Fibroblast of skin of left biceps (primary cell): ENCODE measurements at places on chromosomes 12 and 14.

DNA sequence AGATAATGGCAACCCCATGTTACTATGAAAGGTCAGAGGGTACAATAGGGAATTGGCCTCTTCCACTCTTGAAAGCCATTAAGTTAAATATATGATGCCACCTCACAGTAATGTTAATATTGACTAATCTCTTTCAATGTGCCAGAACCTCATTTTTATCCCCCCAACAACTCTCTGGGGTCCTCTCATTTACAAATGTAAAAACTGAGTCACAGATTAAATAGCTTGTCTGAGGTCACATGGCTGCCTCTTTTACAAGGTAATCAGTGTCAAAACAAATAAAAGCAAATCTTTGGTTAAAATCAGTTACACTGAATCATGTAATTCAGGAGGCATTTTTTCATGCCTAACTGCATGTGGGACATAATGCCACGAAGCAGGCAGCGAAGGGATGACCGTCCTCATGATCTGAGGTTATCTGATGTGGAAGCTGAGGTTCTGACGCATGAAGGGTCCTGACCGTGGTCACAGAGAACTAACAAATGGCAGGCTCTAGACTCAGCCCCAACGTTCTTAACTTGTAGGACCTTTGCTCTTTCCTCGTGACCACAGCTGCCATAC lies 78.5 kb downstream of the PTPN21 start:
- DNase-seq = no peak

- no peak for DNase-seq
These were observed 170.9 kb downstream of the PPM1H start for GRCh38 chr12:62763861-62764645.

DNA sequence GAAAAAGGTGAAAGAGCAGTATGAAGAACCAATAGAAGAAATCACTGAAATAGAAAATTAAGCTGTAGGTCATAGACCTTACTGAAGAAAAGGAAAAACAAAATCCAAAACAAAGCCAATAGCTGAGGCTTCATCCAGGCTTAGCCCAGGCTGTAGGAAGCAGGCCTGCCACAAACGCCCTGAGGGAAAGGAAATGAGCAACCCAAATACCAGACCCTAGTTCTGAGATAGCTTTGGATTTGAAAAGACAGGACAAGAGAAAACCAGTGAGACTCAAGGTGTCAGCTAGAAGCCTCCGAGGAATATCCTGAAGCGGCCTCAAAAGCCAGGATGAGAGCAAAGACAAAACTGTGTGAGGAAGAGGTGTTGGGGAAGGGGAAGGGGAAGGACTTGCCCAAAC lies 79.2 kb downstream of the FERMT2 start:
- no peak for DNase-seq

GRCh38 chr14:56142314-56142713 lies 24.1 kb downstream of the PELI2 start:
- no peak for DNase-seq

DNA sequence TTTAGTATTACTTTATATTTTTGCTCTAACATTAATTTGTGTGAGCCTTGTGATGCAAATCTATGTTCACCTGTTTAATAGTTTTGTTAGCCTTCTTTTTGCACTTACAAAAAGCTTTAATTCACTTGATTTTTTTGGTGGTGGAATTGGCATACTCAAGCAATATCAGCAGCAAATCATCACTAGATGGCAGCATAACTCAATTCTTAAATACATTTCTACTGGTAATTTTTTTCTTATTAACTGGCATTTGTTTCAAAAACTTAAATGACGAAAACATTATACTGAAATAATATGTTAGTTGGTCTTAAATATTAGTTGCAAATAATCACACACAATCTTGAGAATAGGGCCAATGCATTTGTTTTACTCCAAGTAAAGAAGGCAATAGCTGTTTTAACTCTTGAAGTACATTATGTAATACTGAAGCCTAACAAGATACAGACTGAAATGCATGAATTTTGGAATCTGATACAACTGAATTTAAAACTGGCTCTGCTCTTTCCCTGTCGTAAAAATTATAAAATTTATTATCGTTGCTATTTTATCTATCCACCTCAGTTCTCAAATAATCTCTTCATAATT lies 151.5 kb downstream of the ATXN7L3B start:
- peak; percentile 13 for DNase-seq

- no peak for DNase-seq
These were observed 11.6 kb upstream of the CCDC85C start for GRCh38 chr14:99615497-99616157.

DNA sequence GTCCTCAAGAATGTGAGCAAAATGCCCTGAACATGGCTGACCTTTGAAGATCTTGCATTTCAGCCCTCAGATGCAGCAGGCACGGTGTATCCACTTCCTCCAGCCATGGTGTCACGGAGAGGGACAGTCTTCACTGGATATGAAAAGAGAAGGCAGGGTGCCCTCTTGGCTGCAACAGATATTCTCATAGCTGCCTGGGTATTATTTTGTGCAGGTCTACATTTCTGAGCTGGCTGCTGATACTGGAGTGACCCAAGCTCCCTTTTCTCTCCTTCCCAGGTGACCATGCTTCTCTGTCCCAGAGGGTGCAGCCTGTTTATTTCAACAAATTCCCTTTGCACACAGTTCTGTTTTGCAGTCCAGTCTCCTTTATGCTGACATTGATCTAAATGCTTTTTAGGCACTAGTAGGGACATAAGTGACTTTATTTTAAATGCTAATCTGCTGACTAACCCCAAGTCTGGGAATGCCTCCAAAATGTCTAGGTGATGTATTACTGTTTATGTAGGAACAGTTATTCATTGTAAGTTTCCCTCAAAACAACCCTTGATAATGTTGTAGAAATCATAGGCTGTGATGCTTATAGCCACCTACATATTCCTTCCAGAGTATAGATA lies 17.4 kb upstream of the PYGL start:
- DNase-seq = peak; percentile 79

DNA sequence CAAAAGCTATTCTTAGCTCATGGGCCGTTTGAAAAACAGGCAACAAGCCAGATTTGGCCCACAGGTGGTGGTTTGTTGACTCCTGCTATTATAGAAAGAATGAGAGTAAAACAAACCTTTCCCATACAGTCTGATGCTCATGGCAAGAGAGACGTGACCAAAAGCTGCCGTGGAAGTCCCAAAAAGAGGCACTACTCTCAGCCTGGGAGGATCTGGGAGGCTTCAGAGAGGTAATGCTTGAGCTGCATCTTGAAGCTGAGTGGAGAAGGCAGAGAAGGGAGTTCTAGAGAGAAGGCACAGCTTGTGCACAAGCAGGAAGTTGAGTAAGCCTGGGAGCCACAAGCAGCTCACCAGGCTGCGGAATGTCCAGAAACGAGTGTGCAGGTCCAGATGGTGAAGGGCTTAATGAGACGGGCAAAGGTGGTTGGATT lies 9.6 kb downstream of the PLXNC1 start:
- no peak for DNase-seq

DNA sequence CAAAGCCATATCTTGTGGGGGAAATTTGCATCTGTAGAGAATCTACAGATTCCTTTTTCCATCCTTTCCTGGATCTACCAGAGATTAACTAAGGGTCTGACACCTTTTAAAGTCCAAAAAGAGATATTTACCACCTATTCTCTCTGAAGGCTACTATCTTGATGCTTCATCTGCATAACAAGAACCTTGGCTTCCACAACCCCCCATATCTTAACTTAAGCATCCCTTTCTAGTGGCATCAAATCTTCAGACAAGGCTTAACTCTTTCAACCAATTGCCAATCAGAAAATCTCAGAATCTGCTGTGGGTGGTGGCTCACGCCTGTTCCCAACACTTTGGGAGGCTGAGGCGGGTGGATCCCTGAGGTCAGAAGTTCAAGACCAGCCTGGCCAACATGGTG lies 74.3 kb upstream of the FICD start:
- DNase-seq = no peak

DNA sequence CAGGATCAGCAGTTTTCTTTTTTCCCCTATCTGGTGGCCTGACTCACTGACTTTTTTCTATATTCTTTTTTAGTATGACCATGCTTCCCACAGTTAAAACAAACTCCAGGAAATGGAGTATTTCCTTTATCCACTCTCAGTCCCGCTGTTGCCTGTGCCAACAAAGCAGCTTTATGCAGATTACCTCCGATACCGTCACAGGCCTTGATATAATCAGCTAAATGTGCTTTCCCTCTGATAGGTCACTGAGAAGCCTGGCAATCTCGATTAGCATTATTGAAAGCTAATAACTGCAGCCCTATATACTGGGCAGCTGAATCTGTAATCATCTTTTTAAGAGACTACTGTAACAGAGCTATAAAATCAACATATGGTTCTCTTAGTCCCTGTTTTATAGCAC lies 243.6 kb downstream of the KIF21A start:
- DNase-seq = no peak

GRCh38 chr14:37813732-37814131 lies 218.3 kb downstream of the TTC6 start:
- DNase-seq = no peak

GRCh38 chr12:122724641-122725243 lies 5.9 kb downstream of the HCAR1 start:
- DNase-seq = no peak
